Heart left ventricle (tissue), 16 donors: ENCODE measurements at places on chromosomes 16 and 17. TPM values are rescaled to one million over a fixed set of nuclear protein-coding genes. Genes with fewer than 3 reads are reported as not detected.
A peak's percentile ranks its signal among the peaks of the same experiment; 100 is the strongest.

DNA sequence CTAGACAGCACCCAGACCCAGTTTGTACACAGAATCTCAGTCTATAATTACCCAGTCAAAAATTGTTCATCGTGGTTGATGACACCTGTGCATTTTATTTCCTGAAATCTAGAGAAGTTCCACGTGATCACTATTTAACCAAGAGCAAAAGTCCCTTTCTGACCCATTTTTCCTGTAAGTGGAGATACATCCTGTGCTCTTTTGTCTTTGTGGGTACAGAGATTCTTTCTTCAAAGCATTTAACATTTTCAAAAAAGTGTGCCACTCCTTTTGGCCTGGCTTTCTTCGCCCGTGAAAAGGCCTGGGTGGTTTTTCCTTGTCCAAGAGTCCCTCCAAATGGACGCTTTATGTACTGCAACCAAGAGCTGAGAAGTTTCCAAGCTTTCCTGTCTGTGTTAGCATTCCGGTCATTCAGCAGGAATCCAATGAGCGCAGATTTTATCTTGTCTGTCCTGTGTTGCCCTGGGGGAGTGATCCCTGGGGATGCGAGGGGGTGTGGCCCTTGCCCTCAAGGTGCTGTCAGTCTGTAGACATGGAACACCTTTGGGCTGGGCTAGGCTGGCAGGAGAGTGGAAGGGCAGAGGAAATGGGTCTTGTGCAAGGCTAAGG is 161.1 kb upstream of the CACNG5 start:
- DNase-seq, result peak; percentile 36

- DNase-seq, result no peak
Observed at GRCh38 chr16:3187798-3188674, at the start of gene OR1F1. Gene OR1F1 (plus strand): TSS chr16:3188204.

MT1G gene
- polyA plus RNA-seq, result not detected

GRCh38 chr16:3538222-3538621 is 37.4 kb downstream of the CLUAP1 start:
- no peak for DNase-seq

GRCh38 chr17:40503154-40503553 is 1.7 kb upstream of the TNS4 start:
- no peak for DNase-seq

CTF1 gene
- 13.5 TPM for polyA plus RNA-seq

TERB1 gene
- not detected for polyA plus RNA-seq

GRCh38 chr16:65579050-65579449 is 457.2 kb upstream of the CDH11 start:
- no peak for DNase-seq

TEX14 gene
- polyA plus RNA-seq, result 0.08 TPM

GRCh38 chr16:83356266-83356665 is 451.5 kb upstream of the HSBP1 start:
- no peak for DNase-seq

KRTAP4-3 gene
- polyA plus RNA-seq, result not detected
